ENCODE measurements at places on chromosomes 6 and 20. TPM values are rescaled to one million over a fixed set of nuclear protein-coding genes. Genes with fewer than 3 reads are reported as not detected.

GRCh38 chr20:46213946-46214823 lies 94.1 kb downstream of the CDH22 start:
- H3K27ac ChIP-seq: no peak overlapping the region
- H3K4me3 ChIP-seq: no peak overlapping the region
- H3K4me1 ChIP-seq: no peaks in the 10 kb centered on the region
- no peaks in the 10 kb centered on the region for H3K36me3 ChIP-seq
- no peak for DNase-seq

GRCh38 chr6:135179372-135179771 lies 1.7 kb upstream of the MYB start:
- H3K27ac ChIP-seq: no peak overlapping the region
- H3K4me1 ChIP-seq: peaks cover 41% of the 10 kb centered on the region
- H3K27me3 ChIP-seq: no peaks in the 10 kb centered on the region
- DNase-seq: no peak
- no peak overlapping the region for H3K4me3 ChIP-seq
- H3K36me3 ChIP-seq: peaks cover 3% of the 10 kb centered on the region

The UBE2C gene
- total RNA-seq: 3.3 TPM

The LPA gene
- total RNA-seq: not detected

GRCh38 chr6:2509711-2510110 lies 241.0 kb downstream of the MYLK4 start:
- H3K4me3 ChIP-seq: no peak overlapping the region
- DNase-seq: no peak
- no peaks in the 10 kb centered on the region for H3K4me1 ChIP-seq

DNA sequence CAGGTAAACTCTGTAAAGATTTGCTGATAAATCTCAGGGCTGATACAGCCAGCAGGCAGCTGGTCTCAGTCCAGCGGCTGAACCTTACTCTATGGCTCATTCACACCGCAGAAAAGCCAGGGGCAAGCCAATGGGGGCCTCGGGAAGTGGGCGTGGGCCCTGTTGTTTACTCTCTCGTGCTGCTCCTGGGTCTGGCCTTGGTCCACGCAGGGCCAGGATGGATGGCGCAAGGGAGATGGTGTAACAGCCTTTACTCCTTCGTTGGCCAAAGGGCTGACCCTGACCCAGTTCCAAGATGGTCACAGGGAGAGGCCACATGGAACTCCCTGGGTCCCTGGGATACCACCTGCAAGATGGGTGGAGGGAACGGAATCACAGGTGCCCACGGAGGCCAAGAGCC lies 16.2 kb downstream of the KCNK17 start:
- H3K27me3 ChIP-seq: peaks cover 26% of the 10 kb centered on the region
- H3K36me3 ChIP-seq: no peaks in the 10 kb centered on the region
- H3K4me1 ChIP-seq: peaks cover 4% of the 10 kb centered on the region
- no peak for DNase-seq

The SLC12A5 gene
- not detected for total RNA-seq

DNA sequence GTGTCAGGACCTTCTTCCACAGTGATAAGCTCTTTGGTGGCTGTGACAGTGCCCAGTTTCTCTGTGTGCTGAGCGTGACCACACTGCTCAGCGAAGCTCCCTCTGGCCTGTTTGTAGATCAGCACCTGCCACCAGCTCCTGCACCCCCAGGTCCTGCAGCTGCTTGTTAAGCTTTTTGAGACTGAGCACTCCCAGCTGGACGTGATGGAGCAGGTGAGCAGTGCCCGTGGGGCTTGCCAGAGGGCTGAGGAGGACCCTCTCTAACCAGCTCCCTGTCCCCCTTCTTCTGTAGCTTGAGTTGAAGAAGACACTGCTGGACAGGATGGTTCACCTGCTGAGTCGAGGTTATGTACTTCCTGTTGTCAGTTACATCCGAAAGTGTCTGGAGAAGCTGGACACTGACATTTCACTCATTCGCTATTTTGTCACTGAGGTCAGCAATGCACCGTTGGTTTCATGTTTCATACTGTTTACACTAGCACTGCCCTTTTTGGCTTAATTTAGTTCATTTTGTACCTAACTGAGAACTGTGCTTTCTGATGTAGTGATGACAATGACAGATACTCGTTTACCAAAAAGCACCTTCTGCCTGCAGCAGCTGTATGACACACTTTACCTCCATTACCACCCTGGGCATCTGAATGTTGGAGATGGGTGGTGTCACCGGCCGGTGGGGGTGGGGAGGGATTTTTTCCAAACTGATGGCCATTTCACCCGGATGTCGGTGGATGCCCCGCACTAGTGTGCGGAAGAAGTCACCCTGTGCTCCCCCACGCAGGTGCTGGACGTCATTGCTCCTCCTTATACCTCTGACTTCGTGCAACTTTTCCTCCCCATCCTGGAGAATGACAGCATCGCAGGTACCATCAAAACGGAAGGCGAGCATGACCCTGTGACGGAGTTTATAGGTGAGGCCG lies 12.5 kb downstream of the NELFCD start:
- peaks cover 95% of the 10 kb centered on the region for H3K36me3 ChIP-seq
- no peaks in the 10 kb centered on the region for H3K27me3 ChIP-seq
- H3K4me1 ChIP-seq: peaks cover 44% of the 10 kb centered on the region

DNA sequence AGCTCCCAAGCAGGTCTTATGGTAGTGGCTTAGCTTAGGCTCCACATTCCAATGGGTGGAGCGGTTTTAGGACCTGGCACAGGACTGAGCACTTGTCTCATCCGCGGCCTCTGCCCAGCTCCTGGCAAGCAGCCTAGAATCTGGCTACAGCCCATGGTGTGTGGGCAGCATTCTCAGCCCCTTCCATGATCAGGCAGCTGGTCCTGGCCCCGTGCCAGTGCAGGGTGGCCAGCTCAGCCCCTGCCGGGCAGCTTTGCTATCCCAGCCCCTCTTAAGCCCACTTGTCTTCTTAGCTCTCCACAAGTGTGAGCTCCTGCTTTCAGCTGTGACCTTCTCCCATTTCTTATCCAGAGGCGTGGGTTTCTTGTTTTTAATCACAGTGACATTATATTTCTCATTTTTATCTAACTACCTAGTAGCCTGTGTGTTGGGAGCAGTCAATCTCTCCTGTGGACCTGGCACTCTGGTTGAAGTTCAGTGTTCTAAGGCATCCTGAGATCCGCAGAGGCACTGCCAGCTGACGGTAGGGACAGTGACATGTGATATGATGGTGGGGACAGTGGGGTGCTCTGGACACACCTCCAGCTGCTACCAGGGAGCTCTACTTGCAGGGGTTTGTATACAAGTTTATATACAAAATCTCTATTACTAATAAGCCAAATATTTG lies 119.9 kb upstream of the PRND start:
- no peaks in the 10 kb centered on the region for H3K36me3 ChIP-seq
- H3K4me3 ChIP-seq: no peak overlapping the region
- no peak for DNase-seq
- H3K27ac ChIP-seq: no peak overlapping the region
- peaks cover 4% of the 10 kb centered on the region for H3K4me1 ChIP-seq

The METTL24 gene
- not detected for total RNA-seq

- no peak overlapping the region for H3K4me3 ChIP-seq
- H3K27ac ChIP-seq: no peak overlapping the region
- H3K36me3 ChIP-seq: no peaks in the 10 kb centered on the region
Measured at GRCh38 chr6:137560184-137560563, 66.0 kb upstream of the OLIG3 start.

- peak overlapping the region; percentile 94 for H3K4me3 ChIP-seq
- H3K27me3 ChIP-seq: no peaks in the 10 kb centered on the region
- H3K4me1 ChIP-seq: peaks cover 88% of the 10 kb centered on the region
- no peak for DNase-seq
Measured at GRCh38 chr20:44587035-44587980, 4.9 kb downstream of the PKIG start.

The SLC24A3 gene
- 0.07 TPM for total RNA-seq

- no peak overlapping the region for H3K4me3 ChIP-seq
- no peak overlapping the region for H3K27ac ChIP-seq
- H3K27me3 ChIP-seq: no peaks in the 10 kb centered on the region
- H3K36me3 ChIP-seq: no peaks in the 10 kb centered on the region
- no peaks in the 10 kb centered on the region for H3K4me1 ChIP-seq
- no peak for DNase-seq
Measured at GRCh38 chr20:11499101-11499634, 418.5 kb upstream of the BTBD3 start.

GRCh38 chr6:158662954-158663624 lies 13.2 kb downstream of the SYTL3 start:
- no peak overlapping the region for H3K27ac ChIP-seq
- H3K36me3 ChIP-seq: no peaks in the 10 kb centered on the region
- peaks cover 9% of the 10 kb centered on the region for H3K27me3 ChIP-seq
- DNase-seq: no peak

GRCh38 chr20:1856424-1856823 lies 38.8 kb upstream of the SIRPA start:
- DNase-seq: no peak
- H3K36me3 ChIP-seq: no peaks in the 10 kb centered on the region
- peaks cover 25% of the 10 kb centered on the region for H3K4me1 ChIP-seq
- H3K4me3 ChIP-seq: no peak overlapping the region

DNA sequence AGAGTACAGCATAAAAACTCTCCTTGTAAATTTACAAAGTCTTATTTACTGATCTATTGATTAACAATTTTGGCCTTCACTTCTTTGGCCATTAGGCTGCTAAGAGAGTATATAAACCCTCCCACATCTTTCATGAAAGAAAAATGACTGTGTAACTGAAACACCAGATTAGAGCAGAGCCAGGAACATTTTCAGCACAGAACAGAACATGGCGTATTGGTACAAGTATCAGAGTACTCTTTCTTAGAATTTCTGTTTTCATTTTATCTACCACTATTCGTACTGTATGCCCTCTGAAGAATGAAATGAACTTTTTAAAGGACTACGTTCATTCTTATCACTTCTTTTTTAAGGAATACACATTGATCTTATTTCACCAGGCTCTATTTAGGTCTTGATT lies 550.2 kb downstream of the ADGRB3 start:
- H3K36me3 ChIP-seq: no peaks in the 10 kb centered on the region
- no peaks in the 10 kb centered on the region for H3K4me1 ChIP-seq
- no peak for DNase-seq
- H3K4me3 ChIP-seq: no peak overlapping the region
- H3K27me3 ChIP-seq: no peaks in the 10 kb centered on the region

The PRSS35 gene
- total RNA-seq: not detected

DNA sequence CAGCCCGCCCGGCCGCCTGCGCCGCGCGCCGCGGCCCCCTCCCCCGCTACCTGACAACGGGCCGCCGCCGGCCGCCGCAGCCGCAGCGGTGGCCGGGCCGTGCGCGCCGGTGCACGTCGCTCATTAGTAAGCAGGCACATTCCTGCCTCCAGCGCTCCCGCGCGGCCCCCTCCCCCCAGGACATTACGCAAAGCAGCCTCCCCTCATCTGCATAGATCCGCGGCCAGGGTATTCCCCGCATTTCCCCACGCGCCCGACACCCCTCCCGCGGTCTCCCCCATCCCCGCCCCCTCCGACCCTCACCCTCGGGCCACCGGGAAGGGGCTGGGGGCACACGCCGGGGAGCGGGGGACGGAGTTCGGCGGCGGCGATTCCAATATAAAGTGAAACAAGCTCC lies at the start of gene HIVEP2:
Gene HIVEP2 (minus strand): TSS at position 128 of the 397 bp plus-strand sequence. CDS start 170,438 bp downstream, outside the sequence.
- peak within 1 kb of the TSS; percentile 98 for H3K4me3 ChIP-seq
- H3K4me1 ChIP-seq: peaks cover 50% of the 10 kb centered on the region
- DNase-seq: peak; percentile 79

GRCh38 chr20:21048841-21049273 lies 57.3 kb downstream of the LINC00237 start:
- no peaks in the 10 kb centered on the region for H3K4me1 ChIP-seq
- no peaks in the 10 kb centered on the region for H3K36me3 ChIP-seq
- DNase-seq: peak; percentile 21
- H3K4me3 ChIP-seq: no peak overlapping the region
- H3K27me3 ChIP-seq: peaks cover 23% of the 10 kb centered on the region

The TXLNB gene
- 1.9 TPM for total RNA-seq

GRCh38 chr20:35739294-35740163 lies 2.5 kb downstream of the RBM39 start:
- peak overlapping the region; percentile 99 for H3K4me3 ChIP-seq
- DNase-seq: no peak
- peaks cover 57% of the 10 kb centered on the region for H3K4me1 ChIP-seq
- H3K27me3 ChIP-seq: no peaks in the 10 kb centered on the region

DNA sequence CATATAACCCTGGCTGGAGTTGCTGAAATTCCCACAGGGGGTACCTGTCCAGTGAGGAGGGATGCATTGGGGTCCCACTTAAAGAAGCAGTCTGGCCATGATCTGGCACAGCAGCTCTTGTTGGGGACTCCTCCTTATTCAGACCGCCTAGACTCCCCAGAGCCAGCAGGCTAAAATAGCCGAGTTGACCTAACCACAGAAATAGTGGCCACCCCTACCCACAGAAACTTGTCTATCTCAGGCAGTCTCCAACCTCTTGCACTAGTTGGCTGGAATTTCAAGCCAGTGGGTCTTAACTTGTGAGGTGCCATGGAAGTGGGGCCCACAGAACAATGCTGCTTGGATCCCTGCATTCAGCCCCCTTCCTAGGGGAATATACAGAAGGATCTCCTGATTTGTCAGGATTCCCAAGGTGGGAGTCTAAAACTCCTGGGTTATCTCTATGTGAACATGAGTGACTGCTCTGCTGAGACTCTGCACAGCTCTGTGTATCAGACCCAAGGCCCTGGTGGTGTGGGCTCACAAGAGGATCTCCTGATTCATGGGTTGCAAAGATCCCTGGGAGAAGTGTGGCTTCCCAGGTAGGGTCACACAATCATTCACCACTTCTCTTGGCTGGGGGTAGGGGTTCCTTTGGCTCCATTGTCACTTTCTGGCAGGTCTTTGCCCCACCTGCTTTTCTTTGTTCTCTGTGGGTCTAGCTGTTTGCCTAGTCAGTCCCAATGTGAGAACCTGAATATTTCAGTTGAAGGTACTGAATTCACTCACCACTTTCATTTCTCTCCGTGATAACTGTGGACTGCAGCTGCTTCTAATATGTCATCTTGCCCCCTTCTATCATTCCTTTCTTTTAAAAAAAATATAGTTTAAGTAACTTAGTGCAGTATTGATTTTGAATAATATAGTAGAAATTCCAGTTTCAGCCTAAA lies 65.5 kb upstream of the CLVS2 start:
- H3K27ac ChIP-seq: no peak overlapping the region
- H3K4me1 ChIP-seq: no peaks in the 10 kb centered on the region
- no peak overlapping the region for H3K4me3 ChIP-seq
- no peaks in the 10 kb centered on the region for H3K36me3 ChIP-seq

GRCh38 chr6:16090920-16091319 lies 38.0 kb upstream of the MYLIP start:
- H3K36me3 ChIP-seq: no peaks in the 10 kb centered on the region
- no peak for DNase-seq
- H3K4me1 ChIP-seq: no peaks in the 10 kb centered on the region
- H3K27me3 ChIP-seq: peaks cover 16% of the 10 kb centered on the region

- no peaks in the 10 kb centered on the region for H3K27me3 ChIP-seq
- H3K27ac ChIP-seq: no peak overlapping the region
- H3K4me1 ChIP-seq: no peaks in the 10 kb centered on the region
- no peak for DNase-seq
- H3K4me3 ChIP-seq: no peak overlapping the region
- H3K36me3 ChIP-seq: peaks cover 39% of the 10 kb centered on the region
Measured at GRCh38 chr6:121237859-121238258, 96.4 kb downstream of the TBC1D32 start.

- H3K4me1 ChIP-seq: peaks cover 75% of the 10 kb centered on the region
- H3K4me3 ChIP-seq: peak overlapping the region; percentile 94
- no peaks in the 10 kb centered on the region for H3K27me3 ChIP-seq
- H3K27ac ChIP-seq: peak overlapping the region; percentile 100
- DNase-seq: no peak
- H3K36me3 ChIP-seq: peaks cover 23% of the 10 kb centered on the region
Measured at GRCh38 chr6:167090171-167090570, 32.7 kb upstream of the CCR6 start.

Data from activated B cell treated with CpG ODN at 0.5 μM for 24 hours (primary cell).